Activated CD8-positive, alpha-beta T cell treated with anti-CD3 and anti-CD28 coated beads, Interleukin-2, amount 10 ng/mL, durations not matched to agents 7 days and 5 days (primary cell): ENCODE measurements at places on chromosomes 2 and 18.

DNA sequence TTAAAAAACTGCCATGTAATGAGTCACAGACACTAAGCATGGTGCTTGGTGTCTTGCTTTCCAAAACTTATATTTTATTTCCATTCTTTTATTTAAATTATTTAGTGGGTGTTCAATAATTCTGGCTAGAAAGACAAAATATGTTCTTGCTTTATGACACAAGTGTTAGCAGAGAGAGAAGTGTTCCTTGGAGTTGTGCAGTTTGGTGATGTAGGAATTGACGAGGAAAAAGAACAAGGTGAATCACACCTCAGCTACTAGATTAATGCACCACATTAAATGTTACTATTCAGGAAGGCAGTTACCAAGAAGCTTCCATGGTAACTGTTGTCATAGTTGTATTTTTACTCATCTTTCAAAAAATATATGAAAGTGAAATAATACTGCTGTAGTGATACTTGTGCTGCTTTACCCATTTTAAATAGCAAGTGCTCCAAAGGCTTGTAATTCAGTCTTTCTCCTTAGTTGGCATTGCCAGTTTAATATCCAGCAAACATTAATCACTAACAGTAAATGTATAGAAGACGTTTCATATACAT, 28.3 kb downstream of the ADAM23 start:
- H3K4me1 ChIP-seq: no peaks in the 10 kb centered on the region
- H3K4me3 ChIP-seq: no peak overlapping the region
- no peaks in the 10 kb centered on the region for H3K36me3 ChIP-seq
- no peaks in the 10 kb centered on the region for H3K27me3 ChIP-seq
- DNase-seq: no peak

- no peak for DNase-seq
- H3K27me3 ChIP-seq: no peaks in the 10 kb centered on the region
- H3K27ac ChIP-seq: no peak overlapping the region
- no peak overlapping the region for H3K4me3 ChIP-seq
- no peaks in the 10 kb centered on the region for H3K4me1 ChIP-seq
Measured at GRCh38 chr2:14690926-14691325, 58.4 kb downstream of the LRATD1 start.

- H3K4me3 ChIP-seq: no peak overlapping the region
- H3K27me3 ChIP-seq: peaks cover 13% of the 10 kb centered on the region
- DNase-seq: no peak
- no peak overlapping the region for H3K27ac ChIP-seq
- no peaks in the 10 kb centered on the region for H3K36me3 ChIP-seq
Measured at GRCh38 chr2:8918412-8918811, 81.0 kb upstream of the KIDINS220 start.

DNA sequence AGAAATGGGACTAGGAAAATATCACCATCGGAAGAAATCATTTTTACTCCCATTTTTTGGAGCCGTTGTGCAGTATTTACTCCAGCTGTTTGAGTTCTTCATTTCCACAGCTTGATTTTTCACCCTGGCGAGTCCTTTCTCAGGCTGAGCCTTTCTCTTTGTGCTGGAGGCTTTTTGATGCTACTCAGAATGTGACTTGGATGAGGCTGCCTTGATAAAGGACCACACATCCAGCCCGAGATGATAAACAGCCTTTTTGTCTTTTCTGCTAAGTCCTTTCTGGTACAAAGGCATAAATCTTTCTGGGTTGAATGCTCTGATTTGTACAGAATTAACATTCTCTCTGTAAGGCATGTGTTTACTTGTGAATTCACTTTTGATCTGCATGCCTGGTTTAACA, 17.6 kb upstream of the CTDP1 start:
- H3K27ac ChIP-seq: no peak overlapping the region
- H3K36me3 ChIP-seq: no peaks in the 10 kb centered on the region
- H3K4me3 ChIP-seq: no peak overlapping the region
- no peaks in the 10 kb centered on the region for H3K4me1 ChIP-seq
- DNase-seq: no peak
- peaks cover 21% of the 10 kb centered on the region for H3K27me3 ChIP-seq

GRCh38 chr2:39338502-39338901, 94.7 kb upstream of the CDKL4 start:
- no peak for DNase-seq
- H3K27ac ChIP-seq: no peak overlapping the region
- no peaks in the 10 kb centered on the region for H3K36me3 ChIP-seq
- H3K27me3 ChIP-seq: no peaks in the 10 kb centered on the region
- no peaks in the 10 kb centered on the region for H3K4me1 ChIP-seq
- no peak overlapping the region for H3K4me3 ChIP-seq

DNA sequence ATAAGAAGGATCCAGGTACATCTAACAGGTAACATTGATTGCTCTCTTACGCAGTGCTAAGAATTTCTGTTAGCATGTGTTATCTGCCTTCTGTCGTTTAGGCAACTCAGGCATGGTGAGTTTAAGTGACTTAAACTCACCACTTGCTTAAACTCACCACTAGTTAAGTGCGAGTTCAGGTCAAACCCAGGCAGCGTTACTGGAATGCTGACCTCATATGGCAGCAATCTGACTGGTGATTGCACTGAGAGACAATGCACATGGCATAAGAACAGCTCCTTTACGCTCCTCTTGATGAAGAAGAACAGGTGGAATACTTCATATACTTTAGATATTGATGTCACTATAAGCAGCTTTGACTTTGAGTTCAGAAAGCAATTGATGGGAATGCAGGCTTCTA, 954.1 kb downstream of the SOCS6 start:
- no peaks in the 10 kb centered on the region for H3K4me1 ChIP-seq
- no peaks in the 10 kb centered on the region for H3K27me3 ChIP-seq
- no peaks in the 10 kb centered on the region for H3K36me3 ChIP-seq
- H3K4me3 ChIP-seq: no peak overlapping the region

GRCh38 chr2:239461291-239462190, 60.7 kb upstream of the HDAC4 start:
- H3K27me3 ChIP-seq: no peaks in the 10 kb centered on the region
- H3K4me1 ChIP-seq: no peaks in the 10 kb centered on the region
- H3K36me3 ChIP-seq: no peaks in the 10 kb centered on the region
- H3K4me3 ChIP-seq: no peak overlapping the region
- H3K27ac ChIP-seq: no peak overlapping the region

DNA sequence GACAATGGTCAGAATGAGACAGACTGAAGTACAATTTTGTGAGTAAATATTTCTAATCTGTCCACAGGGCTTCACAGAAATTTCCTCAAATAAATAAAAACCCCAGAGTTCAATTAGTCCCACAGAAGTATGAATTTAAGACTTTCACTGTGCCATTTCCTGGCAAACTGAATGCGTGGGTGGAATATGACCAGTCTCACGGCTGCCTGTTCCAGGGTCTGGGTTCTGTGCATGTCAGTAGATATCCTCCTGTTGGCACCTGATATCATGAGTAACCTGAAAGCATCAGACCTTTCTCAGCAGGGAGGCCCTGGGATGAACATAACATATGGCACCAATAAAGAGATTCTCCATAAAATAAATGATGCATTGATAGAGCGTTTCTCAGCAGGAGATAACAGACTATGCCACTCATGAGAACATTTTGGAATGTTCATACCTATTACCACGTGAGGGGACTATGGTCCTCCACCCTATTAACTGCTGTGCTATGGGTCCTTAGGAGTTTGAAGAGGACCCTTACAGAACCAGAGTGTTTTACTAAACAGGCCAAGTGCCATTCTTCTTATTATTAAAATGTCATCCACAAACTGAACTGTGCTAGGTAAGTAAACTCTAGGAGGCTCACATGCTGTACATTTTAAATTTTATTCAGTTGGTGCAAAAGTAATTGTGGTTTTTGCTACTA, 10.6 kb upstream of the MALL start:
- DNase-seq: no peak
- H3K4me1 ChIP-seq: peaks cover 2% of the 10 kb centered on the region
- H3K4me3 ChIP-seq: no peak overlapping the region
- H3K36me3 ChIP-seq: no peaks in the 10 kb centered on the region
- peaks cover 2% of the 10 kb centered on the region for H3K27me3 ChIP-seq

DNA sequence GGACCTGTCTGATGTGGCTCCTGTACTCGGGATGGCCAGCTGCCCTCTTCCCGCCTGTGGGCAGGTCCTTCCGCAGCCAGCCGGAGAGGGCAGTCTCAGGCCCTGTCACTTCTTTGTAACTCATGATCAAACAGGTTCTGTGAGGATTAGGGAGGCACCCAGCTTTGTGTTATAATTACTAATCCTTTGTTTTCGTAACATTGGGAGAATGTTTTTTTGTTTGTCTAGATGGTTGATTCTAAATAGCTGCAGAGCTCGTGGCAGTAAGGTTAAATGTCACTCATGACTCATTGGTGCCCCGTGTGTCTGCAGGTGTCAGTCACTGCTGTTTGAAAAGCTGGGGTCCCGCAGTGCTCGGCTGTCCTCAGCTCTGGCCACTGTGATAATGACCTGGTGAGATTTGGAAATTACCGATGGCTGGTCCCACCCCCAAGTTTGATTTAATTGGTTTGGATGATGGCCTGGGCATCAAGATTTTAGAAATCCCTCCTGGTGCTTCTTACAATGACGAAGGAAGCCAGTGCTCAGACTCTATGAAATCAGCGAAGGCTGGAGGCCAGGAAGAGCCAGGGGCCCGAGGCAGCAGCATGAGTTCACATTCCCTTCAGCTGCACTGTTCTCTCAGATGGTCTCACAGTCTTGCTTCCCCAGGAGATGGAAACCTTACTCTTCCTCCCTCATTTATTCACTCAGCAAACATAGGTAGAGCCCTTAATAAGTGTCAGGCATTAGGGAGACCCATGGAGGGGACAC, 172.8 kb downstream of the VAPA start:
- no peak overlapping the region for H3K4me3 ChIP-seq
- no peak overlapping the region for H3K27ac ChIP-seq
- H3K36me3 ChIP-seq: no peaks in the 10 kb centered on the region
- DNase-seq: no peak

DNA sequence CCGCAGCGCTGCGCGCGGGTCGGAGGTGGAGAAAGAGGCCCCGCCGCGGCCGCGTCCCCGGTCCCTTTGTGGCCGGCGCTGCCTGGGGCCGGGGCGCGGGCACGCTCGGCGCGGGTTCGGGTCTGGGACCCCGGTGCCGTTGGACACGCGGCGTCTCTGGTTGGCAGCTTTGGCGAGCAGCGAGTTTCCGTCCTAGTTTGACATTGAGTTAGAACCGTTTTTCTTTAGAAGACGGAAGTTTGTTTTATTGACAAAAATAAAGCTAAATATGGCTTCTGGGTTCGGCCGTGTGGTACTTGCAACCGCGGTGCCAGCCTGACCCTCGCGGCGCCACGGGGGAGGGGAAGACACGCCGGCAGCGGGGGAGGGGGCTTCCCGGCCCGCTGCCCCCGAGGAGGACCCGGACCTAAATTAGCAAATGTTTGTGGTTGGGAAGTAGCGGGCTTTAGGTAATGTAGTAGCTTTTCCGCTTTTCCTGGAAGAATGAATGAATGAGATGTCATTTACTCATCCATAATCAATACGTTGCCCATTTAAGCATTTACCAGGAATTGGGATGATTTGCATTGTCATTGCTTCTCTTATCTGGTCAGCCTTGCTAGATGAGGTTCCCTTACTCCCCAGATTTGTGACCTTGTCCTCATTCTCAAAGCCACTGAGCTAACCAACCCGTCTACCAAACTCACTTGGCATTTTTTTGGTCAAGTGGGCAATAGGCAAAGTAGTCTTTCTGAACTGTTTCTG, 530 bp downstream of the GALNT1 start:
- peak overlapping the region; percentile 70 for H3K4me3 ChIP-seq
- H3K4me1 ChIP-seq: peaks cover 21% of the 10 kb centered on the region
- DNase-seq: peak; percentile 38
- peaks cover 17% of the 10 kb centered on the region for H3K27me3 ChIP-seq
- peaks cover 14% of the 10 kb centered on the region for H3K36me3 ChIP-seq
- H3K27ac ChIP-seq: peak overlapping the region; percentile 60

DNA sequence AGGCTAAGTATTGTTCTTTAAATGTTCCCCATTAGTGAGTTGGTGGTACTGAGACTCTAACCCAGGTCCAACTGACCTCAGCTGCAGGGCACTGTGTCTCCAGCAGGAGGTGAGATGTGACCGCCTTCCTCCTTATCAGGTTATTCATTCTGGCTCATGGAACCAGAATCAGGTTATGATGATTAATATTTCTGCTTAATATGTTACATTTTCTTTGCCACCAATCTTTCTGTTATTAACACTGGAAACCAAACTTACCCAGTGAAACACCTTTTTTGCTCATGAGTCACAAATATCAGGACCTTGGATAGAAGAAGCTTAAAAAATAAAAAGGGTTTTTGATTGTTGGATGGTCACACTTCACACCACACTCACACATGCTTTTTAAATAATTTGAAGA, 85.4 kb downstream of the DPP4 start:
- no peak overlapping the region for H3K27ac ChIP-seq
- H3K4me3 ChIP-seq: no peak overlapping the region
- H3K27me3 ChIP-seq: no peaks in the 10 kb centered on the region

DNA sequence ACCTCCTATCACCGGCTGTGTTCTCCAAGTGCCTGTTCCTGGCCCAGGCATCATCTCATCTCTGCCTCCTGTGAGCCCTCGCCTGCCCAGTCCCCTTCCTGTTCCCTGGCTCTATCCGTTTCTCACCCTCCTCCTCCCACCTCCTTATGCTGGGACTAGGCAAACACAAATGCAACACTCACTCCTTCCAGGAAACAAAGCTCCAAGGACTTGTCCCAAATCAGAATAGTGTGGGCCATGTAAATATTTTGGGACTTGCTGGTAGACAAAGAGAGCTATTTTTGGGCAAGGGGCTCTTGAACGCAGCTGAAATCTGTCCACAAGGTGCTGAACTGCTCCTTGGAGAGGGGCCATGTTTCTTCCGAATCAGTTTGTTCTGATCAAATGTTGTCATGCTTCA, 25.3 kb downstream of the MBP start:
- peak overlapping the region; percentile 86 for H3K27ac ChIP-seq
- no peaks in the 10 kb centered on the region for H3K27me3 ChIP-seq
- peaks cover 90% of the 10 kb centered on the region for H3K4me1 ChIP-seq
- peaks cover 77% of the 10 kb centered on the region for H3K36me3 ChIP-seq

DNA sequence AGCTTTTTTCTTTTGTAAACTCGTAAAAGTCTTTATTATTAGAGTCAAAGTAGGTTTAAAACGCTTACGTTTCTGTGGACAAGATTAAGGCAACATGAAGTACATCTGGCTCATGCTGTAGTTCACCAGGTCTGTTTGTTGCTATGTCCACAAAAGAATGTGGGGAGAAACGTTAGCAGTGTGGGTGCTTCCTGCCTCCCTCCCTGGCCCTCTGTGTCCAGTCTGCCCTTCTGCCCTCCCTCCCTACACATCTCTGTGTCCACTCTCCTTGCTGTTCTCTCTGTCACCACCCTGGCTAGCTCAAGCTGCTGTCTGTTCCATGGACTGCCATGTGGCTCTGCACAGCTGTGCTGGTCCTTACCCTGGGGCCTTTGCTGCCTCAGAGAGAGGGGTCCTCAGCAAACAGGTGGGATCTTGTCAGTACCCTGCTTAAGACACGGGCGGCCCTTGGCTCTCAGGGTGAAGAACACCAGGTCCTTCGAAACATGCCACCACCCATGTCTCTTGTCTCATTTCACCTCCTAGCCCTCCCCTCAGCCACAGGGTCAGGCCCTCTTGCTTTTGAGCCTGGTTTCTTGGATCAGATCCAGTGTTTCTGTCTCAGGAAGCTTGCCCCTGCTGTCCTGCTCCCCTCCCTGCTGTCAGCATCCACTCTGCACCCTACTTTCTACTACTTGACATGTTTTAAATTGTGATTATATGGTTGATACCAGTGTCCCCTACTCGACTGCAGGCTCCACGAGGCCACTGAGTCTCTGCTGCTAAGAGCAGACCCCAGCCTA, 79.2 kb downstream of the LIMS1 start:
- no peak overlapping the region for H3K4me3 ChIP-seq
- H3K27me3 ChIP-seq: no peaks in the 10 kb centered on the region
- H3K27ac ChIP-seq: peak overlapping the region; percentile 71
- H3K36me3 ChIP-seq: no peaks in the 10 kb centered on the region
- no peak for DNase-seq
- H3K4me1 ChIP-seq: peaks cover 63% of the 10 kb centered on the region
